Activated naive CD4-positive, alpha-beta T cell treated with anti-CD3 and anti-CD28 coated beads for 36 hours (primary cell): ENCODE measurements at places on chromosomes 6 and 20. TPM values are rescaled to one million over a fixed set of nuclear protein-coding genes. Genes with fewer than 3 reads are reported as not detected.

Gene SLC24A3
- not detected for total RNA-seq

Gene RIMS4
- total RNA-seq = 0.07 TPM

GRCh38 chr20:25576783-25577530, 8.4 kb downstream of the NINL start:
- no peak for DNase-seq

GRCh38 chr6:166691199-166691598, 64.1 kb upstream of the RPS6KA2 start:
- no peak for DNase-seq
